Renal pelvis (tissue), 12 donors: ENCODE measurements at places on chromosomes 3 and 15. TPM values are rescaled to one million over a fixed set of nuclear protein-coding genes. Genes with fewer than 3 reads are reported as not detected.

DNA sequence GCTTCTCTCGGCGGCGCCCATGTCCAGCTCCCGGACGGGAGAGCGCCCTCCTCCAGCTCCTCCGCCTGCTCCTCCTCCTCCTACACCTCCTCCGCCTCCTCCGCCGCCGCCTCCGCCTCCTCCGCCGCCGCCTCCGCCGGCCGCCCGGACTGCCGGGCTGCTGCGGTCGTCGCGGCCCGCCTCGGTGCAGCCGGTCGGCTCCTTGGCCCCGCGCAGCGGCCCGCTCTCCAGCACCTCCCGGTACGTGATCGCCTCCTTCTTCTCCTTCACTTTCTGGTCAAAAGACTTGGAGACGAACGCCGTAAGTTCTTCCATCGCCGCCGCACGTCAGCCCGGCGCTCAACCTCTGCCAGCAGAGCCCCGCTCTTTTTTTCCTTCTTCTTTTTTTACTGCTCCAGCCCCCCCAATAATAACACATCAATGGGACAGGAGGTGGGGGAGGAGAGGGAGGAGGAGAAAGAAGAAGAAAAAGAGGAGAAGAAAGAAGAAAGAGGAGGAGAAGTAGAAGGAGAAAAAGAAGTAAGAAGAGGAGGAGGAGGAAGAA is 438 bp downstream of the SHOX2 start:
- no peak for DNase-seq

DNA sequence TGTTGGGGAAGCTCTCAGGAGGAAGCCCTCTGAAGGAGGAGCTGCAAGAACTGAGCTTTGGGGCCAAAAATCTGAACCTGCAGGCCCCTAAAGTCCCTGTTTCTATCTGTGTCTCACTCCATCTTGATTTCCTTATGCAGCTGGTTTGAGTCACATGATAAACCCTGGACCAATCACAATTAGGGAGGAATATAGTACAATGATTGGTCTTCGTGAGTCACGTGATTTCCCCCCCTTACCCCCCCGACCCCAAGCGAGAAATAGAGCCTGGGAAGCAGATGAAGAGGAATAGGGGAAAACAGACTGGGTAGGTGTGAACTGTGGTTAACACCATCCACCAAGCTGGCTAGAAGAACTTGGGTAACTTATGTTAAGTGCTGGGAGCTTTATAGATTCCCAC is 12.9 kb downstream of the CRABP1 start:
- DNase-seq, result no peak

GRCh38 chr3:139994891-139995290 is 59.9 kb downstream of the CLSTN2 start:
- no peak for DNase-seq

GRCh38 chr3:194397757-194398312 is 1.2 kb downstream of the GP5 start:
- DNase-seq, result no peak

GRCh38 chr3:82641701-82642100 is 880.3 kb upstream of the GBE1 start:
- DNase-seq, result no peak

DNA sequence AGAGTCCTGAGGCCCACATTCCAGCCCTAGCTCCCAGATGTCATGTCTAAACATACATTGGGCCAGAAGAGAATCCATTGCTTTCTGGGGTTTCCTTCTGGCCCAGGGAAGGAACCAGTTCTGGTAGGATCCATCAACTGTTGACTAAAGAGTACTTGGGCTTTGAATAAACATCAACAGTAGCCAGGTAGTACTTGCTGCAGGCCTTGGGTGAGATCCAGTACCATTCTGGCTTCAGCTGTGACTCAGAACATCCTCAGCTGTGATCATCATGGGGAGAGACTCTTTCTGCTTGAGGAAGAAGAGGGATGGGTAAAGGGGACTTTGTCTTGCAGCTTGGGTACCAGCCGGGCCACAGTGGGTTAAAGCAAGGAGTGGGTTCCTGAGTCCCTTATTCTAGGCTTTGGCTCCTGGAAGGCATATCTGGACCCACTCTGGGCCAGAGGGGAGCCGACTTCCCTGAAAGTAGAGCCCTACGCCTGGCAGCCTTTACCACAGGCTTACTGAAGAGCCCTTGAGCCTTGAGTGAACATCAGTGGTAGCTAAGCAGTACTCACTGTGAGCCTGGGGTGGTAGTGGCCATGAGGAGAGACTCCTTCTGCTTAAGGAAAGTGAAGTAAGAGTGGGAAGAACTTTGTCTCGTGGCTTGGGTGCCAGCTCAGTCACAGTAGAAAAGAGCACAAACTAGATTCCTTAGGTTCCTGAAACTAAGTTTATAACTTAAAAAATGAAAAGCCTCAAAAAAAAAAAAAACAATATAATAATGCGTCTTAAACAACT is 128.3 kb downstream of the GOLIM4 start:
- DNase-seq, result no peak

- peak; percentile 67 for DNase-seq
These were observed 88.0 kb downstream of the PIK3R4 start for GRCh38 chr3:130658678-130659077.

DNA sequence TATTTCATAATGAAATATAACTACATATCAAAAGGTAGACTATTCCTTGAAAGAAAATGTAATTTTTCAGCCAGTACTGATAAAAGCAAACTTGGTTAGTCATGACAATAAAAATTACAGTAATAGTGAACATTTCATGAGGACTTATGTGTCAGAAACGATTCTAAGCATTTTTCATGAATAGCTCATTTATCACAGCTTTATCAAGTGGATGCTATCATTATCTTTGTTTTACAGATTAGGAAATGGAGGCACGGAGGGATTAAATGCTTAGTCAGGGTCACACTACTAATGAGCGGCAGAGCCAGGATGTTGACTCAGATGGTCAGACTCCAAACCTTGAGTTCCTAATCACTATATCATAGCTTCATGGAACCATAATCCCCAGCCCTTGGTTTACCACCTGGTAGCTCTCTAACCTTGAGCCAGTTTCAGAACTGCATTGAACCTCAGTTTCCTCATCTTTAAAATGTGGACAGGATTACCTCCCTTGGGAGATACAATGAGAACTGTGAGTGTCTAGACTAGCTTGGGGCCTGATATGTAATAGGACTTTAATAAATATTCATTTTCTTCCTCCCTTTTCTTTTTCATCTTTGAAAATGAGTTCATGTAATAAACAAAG is 85.4 kb downstream of the TNIK start:
- DNase-seq, result no peak

- DNase-seq, result no peak
These were observed 315.4 kb downstream of the DIPK2A start for GRCh38 chr3:144287001-144287400.

- DNase-seq, result no peak
These were observed 184.8 kb upstream of the P2RY1 start for GRCh38 chr3:152650177-152650576.

GRCh38 chr15:101250873-101251829 is 697 bp downstream of the CHSY1 start:
- DNase-seq, result peak; percentile 48

DNA sequence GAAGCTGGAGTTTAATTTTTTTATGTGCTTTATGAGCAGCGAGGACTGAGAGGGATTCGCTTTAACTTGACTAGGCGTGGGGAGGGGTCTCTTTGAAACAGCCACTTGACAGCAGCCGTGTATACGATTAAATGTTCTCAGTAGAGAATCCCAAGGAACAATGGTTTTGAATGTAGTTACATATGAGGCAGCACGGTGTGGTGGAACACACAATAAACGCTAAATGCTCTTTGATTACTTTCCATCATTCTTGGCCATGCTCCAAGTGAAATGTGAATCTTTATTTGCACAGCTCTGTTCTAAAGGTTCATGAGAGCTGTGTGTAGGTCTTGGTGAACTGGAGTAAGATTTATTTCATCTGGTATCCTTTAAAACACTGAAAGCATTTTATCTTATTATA is 251.4 kb upstream of the TGFBR2 start:
- no peak for DNase-seq

- no peak for DNase-seq
These were observed 131.2 kb upstream of the CGNL1 start for GRCh38 chr15:57245130-57245529.

GRCh38 chr3:169241991-169242707 is 421.4 kb downstream of the MECOM start:
- DNase-seq, result no peak

DNA sequence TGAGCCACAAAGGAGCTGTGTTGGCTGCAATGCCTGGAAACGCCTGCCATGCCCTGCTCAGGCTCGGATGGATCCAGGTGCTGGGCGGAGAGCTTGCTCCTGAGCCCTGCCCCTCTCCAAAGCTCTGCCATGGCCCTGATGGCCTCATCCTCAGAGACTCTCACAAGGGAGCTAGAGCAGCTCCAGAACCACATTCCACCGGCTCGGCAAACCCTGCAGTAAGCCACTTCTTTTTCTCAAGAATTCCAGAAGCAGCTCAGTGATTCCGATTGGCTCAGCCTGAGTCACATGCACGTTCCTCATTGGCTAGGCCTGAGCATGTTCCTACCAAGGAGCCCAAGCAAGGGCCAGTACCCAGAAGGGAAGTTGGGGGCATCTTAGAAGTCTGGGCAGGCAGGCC is 24.8 kb downstream of the TPRA1 start:
- DNase-seq, result no peak

DNA sequence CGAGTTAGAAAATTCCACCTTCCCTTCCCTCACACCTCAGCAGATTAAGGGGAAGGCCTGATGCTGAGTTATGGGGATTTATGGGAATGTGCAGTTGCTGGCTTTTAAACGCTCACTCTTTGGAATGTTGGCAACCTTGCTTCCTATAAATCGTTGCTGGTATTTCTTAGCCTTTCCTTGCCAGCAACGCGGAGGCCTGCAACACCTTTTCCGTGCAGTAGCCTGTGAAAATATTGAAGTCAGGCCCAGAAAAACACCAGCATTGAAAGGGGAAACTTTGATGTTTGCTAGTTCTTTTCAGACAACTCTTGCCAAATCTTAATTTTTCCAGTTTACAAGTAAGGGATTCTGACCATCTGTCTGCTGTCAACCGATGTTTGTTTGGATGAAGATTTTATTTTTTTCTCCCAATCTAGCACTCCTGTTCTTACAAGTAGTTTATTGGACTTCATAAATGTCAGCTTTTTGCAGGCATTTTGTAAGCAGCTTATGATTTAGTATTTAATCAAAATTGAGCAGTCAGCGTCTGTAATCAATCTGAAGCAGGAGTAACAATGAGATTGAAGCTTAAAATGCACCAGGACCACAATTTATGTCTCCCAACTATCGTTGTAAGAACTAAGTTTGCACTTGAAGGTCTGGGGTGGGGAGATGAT is 251.0 kb downstream of the RPLP1 start:
- DNase-seq, result peak; percentile 60

IFRD2 gene
- 51.1 TPM for polyA plus RNA-seq

CCR9 gene
- 0.10 TPM for polyA plus RNA-seq

SLC6A20 gene
- 0.16 TPM for polyA plus RNA-seq

CYP1A2 gene
- polyA plus RNA-seq, result 0.16 TPM

C3orf70 gene
- 7.1 TPM for polyA plus RNA-seq

GPD1L gene
- polyA plus RNA-seq, result 17.0 TPM

CCDC54 gene
- polyA plus RNA-seq, result 0.06 TPM

C3orf80 gene
- polyA plus RNA-seq, result 0.35 TPM

PODXL2 gene
- 58.6 TPM for polyA plus RNA-seq

ADPGK gene
- 63.9 TPM for polyA plus RNA-seq

MCTP2 gene
- 14.0 TPM for polyA plus RNA-seq
